SHP77 treated with DMSO at 0.1 percent for 48 hours (cell line): ENCODE measurements at places on chromosomes 12 and 14.

DNA sequence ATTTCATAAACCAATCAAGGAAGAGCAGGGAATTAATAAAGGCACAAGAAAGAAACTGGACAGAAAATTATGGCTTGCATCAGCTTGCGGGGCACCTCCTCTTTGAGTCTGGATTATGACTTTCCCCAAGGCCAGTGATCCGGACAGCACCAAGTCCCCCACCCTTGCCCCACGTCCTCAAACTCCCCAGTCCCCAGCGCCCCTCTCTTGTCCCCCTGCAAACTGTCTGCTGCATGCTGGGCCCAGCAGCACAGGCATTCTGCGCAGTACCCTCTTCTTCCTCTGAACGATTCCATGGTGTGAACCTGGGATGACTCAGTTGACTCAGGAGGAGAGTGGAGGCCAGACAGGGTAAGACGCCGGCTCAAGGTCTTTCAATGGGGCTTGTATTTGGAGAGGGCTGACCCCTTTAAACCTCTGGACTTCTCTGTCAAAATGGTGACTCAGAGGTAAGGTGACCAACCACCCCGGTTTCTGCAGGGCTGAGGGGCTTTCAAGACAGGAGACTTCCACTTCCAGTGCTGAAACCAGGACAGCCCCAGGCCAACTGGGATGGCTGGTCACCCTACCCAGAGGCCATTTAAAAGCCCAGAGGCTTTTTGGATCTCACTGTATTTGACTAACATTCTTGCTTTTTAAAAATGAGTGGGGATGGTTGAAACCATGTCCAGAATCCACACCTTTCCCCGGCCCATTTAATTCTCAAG, 13.5 kb downstream of the C14orf132 start:
- DNase-seq: no peak

- DNase-seq: no peak
Measured at GRCh38 chr12:63440048-63440447, 228.2 kb downstream of the DPY19L2 start.

- no peak for DNase-seq
Measured at GRCh38 chr14:64817631-64818030, 62.1 kb downstream of the SPTB start.

GRCh38 chr14:102085948-102086708, 716 bp downstream of the HSP90AA1 start:
- no peak for DNase-seq

DNA sequence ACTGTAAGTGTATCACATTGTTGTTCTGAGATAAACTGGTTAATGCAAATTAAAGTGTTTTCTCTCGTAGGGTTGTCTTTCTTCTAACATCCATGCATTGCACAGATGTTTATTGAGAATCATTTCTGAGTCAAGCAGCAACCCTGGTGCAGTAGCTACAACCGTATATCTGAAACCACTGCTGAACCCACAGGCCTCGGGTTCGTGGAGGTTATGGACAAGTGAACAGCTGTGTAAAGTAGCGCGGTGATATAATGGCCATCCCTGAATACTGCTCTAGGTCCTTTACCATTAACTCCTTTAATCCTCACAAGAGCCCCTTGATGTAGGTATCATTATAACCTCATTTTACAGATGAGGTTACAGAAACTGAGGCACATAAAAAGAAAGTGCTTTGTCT, 486.1 kb upstream of the TMEM132C start:
- no peak for DNase-seq

- no peak for DNase-seq
Measured at GRCh38 chr12:70314145-70314544, 51.9 kb upstream of the KCNMB4 start.

- DNase-seq: no peak
Measured at GRCh38 chr12:92382383-92382878, 236.8 kb upstream of the BTG1 start.

DNA sequence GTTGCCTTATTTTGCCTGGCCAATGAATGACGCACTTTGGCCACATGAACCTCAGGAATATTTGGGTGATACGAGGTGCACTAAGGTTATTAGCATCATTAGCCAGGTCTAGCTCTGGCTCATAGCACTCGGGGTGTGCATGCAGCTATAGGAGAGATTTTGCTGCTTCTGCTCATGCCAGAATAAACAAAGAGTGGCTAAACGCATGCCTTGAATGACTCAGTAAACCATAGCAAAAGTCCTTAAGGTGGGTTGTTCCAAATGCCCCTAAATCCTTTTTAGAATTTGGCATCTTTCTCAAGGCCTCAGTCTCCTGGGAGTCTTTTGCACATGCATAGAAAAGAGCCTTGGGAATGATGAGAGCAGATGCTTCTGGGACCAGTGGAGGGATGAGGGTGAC, 343.7 kb upstream of the FKBP4 start:
- DNase-seq: no peak

DNA sequence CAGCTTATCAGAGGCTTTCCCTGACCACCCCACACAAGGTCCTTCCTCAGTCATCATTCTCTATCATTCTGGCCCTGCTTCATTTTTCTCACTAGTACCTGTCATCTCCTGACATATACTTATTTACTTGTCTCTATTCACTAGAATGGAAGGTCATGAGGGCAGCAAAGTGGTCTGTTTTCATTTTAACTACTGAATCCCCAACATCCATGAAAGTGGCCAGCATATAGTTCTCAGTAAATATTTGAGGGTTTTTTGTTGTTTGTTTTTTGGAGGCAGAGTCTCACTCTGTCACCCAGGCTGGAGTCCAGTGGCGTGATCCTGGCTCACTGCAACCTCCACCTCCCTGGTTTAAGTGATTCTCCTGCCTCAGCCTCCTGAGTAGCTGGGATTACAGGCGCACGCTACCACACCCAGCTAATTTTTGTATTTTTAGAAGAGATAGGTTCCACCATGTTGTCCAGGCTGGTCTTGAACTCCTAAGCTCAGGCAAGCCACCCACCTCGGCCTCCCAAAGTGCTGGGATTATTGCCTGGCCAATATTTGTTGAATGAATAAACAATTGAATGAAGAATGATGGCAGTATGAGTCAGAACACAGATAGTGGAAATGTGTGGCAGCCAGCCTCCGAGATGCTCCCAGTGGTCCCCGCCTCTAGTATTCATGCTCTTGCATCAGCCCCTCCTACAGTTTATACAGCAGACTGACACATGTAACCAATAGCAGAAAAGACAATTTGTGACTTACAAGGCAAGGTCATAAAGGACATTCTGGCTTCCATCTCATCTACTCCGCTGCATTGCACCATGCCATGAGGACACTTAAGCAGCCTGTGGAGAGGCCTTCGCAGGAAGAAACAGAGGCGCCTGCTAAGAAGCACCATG, 7.0 kb upstream of the ANO6 start:
- no peak for DNase-seq

GRCh38 chr12:52389313-52390207, 4.1 kb upstream of the KRT84 start:
- no peak for DNase-seq

GRCh38 chr14:61661471-61662400, 33.6 kb upstream of the HIF1A start:
- DNase-seq: no peak

- DNase-seq: no peak
Measured at GRCh38 chr14:100612986-100613385, 25.8 kb upstream of the BEGAIN start.

DNA sequence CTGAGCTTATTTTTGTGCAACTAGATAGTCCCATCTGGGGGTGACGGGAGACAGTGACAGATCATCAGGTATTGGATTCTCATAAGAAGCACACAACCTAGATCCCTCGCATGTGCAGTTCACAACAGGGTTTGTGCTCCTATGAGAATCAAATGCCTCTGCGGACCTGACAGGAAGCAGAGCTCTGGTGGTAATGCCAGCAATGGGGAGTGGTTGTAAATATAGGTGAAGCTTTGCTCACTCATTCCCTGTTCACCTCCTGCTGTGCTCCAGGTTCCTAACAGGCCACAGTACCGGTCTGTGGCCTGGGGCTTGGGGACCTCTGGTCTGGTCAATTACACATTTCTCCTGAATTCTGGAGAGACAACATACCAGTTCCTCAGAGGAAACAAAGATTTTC, 39.0 kb downstream of the GABARAPL1 start:
- no peak for DNase-seq

- no peak for DNase-seq
Measured at GRCh38 chr12:60197589-60197988, 601.8 kb downstream of the SLC16A7 start.

- DNase-seq: no peak
Measured at GRCh38 chr14:74667758-74668157, 45.1 kb downstream of the AREL1 start.

- no peak for DNase-seq
Measured at GRCh38 chr12:65823513-65824375, 539 bp upstream of the HMGA2 start.

GRCh38 chr14:92372230-92372629, 49.3 kb downstream of the SLC24A4 start:
- DNase-seq: no peak

DNA sequence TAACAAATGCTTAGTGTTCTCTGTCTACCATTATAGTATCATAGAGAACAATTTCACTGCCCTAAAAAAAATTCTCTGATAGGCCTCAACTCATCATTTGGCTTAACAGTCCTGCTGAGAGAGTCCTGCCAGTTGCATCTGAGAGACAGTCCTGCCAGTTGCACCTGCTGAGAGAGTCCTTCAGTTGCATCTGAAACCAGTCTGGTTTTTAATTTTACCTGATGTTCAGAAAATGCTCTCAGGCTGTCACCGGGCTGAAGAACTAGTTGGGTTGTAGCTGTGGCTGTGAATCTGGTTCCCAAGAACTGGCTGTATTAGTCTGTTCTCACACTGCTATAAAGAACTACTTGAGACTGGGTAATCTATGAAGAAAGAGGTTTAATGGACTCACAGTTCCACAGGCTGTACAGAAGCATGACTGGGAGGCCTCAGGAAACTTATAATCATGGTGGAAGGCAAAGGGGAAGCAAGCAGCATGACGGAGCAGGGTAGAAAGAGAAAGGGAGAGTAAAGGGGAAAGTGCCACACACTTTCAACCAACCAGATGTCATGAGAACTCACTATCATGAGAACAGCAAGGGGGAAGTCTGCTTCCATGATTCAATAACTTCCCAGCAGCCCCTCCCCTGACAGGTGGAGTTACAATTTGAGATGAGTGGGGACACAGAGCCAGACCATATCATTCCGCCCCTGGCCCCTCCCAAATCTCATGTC, 51.6 kb downstream of the PRKCH start:
- DNase-seq: no peak

DNA sequence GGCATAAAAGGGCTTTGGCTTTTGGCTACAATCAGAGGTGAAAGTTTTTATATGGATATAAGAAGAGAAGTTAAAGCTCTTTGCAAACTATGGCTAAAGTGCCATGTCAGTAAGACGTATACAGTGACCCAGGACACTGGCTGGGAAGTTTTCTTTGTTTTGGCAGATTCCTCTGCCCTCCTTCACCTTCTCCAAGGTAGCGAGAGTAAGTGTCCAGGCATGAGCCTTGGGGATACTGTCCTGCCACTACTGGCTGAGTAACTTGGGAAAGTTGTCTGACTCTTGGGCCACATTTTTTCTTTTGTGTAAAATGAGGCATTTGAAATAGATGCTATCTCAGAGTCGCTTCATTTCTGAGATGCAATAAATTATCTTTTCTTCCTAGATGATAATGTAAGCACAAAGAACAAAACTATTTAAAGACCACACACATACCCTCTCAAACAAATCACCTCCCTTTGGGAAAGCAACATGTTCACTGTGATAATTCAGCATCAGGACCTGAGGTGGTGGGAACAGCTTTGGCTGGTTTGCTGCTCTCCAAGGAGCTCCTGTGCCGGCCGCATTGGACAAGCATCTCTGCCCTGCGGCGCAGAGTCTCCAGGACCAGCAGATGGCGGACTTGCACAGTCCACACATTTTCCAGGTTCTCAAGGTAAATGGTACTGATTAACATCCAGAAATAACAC, 106.3 kb downstream of the PTCSC3 start:
- DNase-seq: peak; percentile 80

DNA sequence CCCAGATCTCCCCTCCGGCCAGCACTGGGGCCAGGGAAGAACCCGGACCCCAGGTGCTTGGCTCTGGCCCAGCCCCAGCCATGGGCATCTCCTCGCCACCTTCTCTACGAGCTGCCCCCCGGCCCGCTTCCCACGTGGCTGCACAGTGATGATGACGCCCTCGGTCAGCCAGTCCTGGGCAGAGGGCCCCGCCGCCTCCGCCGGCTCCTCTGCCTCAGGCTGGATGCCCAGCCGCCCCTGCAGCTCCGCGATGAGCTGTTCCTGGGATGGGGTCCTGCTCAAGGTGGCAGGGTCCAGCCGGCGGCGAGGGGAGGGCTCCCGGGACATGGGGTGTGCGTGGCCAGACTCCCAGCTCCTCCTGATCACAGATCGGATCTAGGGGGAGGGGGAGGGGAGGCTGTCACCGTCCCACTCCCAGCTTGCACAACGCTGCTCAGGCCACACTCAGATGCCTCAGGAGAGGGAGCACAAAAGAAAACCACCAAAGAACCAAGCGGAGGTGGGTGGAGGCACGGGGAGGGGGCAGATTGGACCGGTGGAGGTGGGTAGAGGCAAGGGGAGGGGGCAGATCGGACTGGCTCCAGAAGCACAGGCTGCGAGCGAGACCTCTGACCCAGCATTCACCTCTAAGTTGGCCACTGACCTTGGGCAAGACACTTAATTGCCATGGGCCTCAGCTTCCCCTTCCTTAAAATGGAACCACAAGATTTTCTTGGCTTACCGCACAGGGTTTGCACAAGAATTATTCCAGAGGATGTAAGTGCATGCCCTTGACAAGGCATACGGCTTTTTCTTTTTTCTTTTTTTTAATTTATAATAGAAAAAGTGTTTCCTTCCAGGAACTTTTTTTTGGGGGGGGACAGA, 16.1 kb upstream of the RPLP0 start:
- DNase-seq: no peak

DNA sequence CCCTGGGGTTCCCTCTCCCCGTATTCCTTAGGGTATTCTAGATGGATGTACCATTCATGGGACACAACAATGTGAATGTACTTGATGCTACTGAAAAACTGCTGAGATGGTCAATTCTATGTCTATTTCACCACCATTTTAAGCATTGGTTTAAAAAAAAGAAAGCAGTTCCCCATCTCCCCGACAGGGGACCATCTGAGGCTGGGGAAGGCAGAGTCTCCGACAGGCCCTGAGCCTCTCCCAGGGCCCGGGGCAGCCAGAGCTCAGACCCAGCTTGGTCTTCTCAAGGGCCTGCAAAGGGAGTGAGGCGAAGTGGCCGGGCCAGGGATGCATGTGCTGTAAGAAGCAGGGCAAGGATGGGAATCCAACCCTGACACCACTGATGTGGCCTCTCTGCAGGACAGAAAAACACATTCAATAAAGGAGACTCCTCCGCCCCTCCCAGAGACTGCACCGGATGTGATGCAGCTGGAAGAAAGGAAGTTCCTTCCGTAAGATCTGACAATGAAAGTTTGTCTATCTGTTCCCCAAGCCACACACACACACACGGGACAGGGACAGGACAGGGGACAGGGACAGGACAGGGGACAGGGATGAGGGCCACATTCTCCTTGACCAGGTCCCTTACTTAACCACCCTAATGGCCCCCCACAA, 234.1 kb downstream of the BCL11B start:
- DNase-seq: no peak

- DNase-seq: peak; percentile 71
Measured at GRCh38 chr14:99562856-99563748, 40.9 kb downstream of the CCDC85C start.

- no peak for DNase-seq
Measured at GRCh38 chr14:81509838-81510452, 23.7 kb downstream of the SEL1L start.

GRCh38 chr12:97246368-97246767, 216.2 kb upstream of the RMST start:
- DNase-seq: no peak
